Left colon (tissue), 2 donors: ENCODE measurements at places on chromosomes 12 and 14. TPM values are rescaled to one million over a fixed set of nuclear protein-coding genes. Genes with fewer than 3 reads are reported as not detected.

DNA sequence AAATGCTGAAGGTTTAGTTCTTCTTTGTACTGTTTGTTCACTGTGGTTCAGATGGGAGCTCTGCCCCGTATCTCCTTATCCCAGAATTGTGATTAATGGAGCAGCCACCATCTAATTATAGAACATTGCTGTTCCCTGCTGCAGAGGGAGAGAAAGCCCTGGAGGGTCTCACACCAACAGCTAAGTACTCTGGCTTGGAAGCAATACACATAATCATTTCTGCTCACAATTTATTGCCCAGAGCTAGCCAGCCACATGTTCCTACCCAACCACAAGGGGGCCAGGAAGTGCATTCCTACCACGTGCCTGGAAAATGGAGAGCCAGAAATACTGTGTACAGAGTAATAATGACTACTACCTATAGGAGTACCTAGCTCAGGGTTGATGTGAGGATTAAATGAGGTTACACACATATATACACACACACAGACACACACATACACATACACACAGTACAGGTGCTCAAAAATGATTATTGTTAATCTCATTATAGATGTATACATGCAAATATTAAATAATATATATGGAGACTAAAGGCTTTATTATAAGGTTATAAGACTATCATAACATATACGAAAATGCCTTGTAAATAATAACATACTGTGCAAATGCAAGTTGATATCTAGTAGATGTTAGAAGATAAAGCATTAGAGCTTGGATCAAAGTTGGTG lies 22.3 kb downstream of the MSRB3 start:
- no peak for DNase-seq

DNA sequence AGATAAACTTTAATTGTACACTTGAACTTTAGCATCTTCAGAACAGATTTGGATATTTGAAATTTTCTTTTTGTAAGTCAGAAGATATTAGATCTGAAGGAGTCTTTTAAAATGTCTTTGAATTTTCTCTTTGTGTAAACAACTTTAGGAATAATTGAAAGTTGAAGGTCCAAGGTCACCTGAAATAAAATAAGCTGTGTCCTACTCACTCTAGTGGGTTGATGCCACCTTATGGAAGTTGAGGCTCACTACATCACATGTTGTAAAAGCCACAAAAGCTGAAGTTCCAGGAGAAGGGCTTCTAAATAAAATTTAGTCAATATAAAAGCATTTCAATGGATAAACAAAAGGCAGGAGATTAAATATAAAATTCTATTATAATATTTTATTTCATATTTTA lies 122.0 kb upstream of the ATXN7L3B start:
- DNase-seq, result no peak

MUCL1 gene
- total RNA-seq, result not detected

GRCh38 chr14:60355768-60356167 lies 106.7 kb downstream of the PPM1A start:
- no peak for DNase-seq

- DNase-seq, result no peak
Observed at GRCh38 chr14:54676812-54677708, 110.1 kb downstream of the SAMD4A start.
